ENCODE measurements at places on chromosomes 1 and 21. TPM values are rescaled to one million over a fixed set of nuclear protein-coding genes. Genes with fewer than 3 reads are reported as not detected.
A peak's percentile ranks its signal among the peaks of the same experiment; 100 is the strongest.

Gene LCE1D
- not detected for total RNA-seq

Gene S100A3
- 0.30 TPM for total RNA-seq

DNA sequence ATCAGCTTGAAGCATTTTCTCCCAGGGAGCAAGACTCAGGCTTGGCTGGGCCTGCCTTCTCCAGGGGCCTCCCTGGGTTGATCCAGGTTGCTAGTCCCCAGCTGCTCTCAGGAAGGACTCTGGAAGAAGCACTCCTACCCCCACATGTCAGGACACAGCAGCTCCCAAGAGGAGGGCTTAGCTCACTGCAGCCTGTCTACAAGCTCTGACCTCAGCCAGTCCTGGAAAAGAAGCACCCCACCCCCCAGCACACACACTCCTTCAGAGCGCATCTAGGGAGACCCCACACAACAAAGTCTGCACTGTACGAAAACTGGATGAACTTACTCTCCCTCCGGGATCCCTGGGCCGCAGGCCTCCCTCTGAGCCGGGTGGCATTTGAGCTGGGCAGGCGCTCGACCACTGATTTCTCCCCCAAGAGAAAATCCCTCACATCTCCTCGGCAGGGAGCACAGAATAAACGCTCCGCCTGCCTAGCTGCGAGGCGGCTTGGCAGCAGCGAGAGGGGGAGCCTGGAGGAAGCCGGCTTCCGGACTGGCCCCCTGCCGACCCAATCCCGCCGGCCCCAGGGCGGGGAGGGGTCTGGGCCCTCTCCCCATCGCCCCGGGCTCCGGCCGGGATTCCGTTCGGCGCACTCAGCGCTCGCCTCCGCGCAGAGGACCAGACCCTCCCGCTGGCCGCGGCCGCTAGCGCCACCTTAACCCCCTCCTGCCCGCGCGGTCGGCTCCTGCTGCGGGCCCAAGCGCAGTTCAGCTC is at the start of gene KCNA2:
Gene KCNA2, minus strand, starts transcription at position 458 of the 756 bp plus-strand sequence. CDS start 1,576 bp downstream, outside the sequence.
- peak; percentile 92 for DNase-seq

DNA sequence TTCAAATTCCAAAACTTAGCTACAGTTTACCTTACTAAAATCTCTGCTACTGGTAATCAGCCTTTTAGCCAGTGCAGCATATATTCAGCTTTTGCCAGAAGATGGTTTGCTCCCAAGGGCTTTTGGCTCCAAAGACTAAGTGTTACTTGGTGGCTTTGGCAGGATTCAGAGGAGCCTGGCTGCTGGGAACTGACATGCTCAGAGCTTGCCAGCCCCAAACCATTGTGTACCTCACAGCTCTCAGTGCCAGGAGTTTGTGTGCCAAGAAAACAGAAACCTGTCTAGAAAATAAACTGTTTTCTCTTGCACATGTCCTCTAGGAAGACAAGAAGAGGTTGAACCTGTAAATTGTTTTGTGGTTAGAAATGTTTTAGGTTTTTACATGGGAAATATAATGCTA is 315.9 kb downstream of the ST6GALNAC3 start:
- no peak for DNase-seq
